Gastroesophageal sphincter (tissue), 4 donors: ENCODE measurements at places on chromosomes 6 and 20.
A peak's percentile ranks its signal among the peaks of the same experiment; 100 is the strongest.

DNA sequence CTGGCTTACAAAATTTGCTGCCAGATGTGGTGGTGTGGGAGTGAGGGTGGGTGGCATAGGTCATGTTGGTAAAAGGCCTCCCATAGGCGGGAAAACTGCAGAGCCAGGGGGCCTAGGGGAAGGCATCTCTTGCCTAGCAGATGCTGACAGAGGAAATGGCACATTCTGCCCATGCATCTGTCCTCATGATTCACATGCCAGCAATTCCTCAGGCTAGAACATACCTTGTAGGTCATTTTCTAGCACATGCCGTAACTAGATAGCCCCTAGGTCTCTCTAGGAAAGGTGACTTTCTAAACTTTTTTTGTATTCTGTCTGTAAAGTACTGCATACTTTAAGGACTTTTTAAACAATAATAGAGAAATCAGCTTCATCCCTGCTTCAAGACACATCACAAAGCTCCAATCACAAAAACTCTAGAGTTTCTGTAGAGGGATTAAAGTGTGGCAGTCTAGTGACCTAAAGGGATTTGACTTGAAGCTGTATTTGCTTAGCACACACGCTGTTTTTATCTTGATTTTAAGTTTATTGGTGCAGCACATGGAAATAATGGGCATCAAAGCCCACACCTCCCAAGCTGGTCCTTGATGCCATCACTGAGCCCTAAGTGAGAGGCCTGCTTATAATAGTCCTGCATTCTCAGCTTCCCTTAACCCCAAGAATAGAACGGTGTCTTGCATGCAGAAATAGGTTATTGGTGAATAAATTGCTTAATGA lies 55.2 kb downstream of the ANKEF1 start:
- peak; percentile 9 for ATAC-seq
- H3K27ac ChIP-seq: no peak overlapping the region
- no peak overlapping the region for H3K4me3 ChIP-seq
- H3K4me1 ChIP-seq: no peaks in the 10 kb centered on the region
- no peaks in the 10 kb centered on the region for H3K27me3 ChIP-seq

- H3K4me1 ChIP-seq: no peaks in the 10 kb centered on the region
- H3K4me3 ChIP-seq: no peak overlapping the region
- H3K27ac ChIP-seq: no peak overlapping the region
- ATAC-seq: no peak
These were observed 188.9 kb downstream of the KCNQ5 start for GRCh38 chr6:72810571-72811280.

DNA sequence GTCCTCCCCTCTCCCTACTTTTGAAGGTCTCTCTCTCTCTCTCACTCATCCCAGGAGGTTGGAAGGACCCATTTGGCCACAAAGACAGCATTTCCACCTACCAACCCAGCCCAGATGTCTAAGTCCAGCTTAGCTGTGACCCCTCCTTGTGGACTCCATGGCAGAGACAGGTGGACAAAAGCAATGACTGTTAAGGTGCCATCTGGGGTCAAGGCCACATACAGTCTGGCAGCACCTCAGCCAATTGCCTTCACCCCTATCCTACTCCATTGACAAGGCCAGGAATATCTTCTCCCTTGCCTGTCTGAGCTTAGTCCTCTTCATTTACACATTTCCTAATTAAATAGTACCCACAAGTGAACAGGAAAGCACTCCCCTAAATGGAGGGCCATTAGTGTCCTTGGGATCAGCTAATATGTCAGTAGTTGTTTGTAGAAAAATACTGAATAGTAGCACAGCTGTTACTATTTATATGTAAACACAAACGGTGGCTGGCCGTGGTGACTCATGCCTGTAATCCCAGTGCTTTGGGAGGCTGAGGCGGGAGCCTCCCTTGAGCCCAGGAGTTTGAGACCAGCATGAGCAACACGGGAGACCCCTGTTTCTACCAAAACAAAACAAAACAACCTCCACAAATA lies 28.8 kb downstream of the GCM1 start:
- H3K36me3 ChIP-seq: no peaks in the 10 kb centered on the region
- ATAC-seq: no peak
- no peak overlapping the region for H3K4me3 ChIP-seq

GRCh38 chr6:161023316-161023715 lies 31.7 kb downstream of the MAP3K4 start:
- H3K27ac ChIP-seq: no peak overlapping the region
- no peak overlapping the region for H3K4me3 ChIP-seq
- no peaks in the 10 kb centered on the region for H3K27me3 ChIP-seq
- no peaks in the 10 kb centered on the region for H3K4me1 ChIP-seq
- no peaks in the 10 kb centered on the region for H3K36me3 ChIP-seq

DNA sequence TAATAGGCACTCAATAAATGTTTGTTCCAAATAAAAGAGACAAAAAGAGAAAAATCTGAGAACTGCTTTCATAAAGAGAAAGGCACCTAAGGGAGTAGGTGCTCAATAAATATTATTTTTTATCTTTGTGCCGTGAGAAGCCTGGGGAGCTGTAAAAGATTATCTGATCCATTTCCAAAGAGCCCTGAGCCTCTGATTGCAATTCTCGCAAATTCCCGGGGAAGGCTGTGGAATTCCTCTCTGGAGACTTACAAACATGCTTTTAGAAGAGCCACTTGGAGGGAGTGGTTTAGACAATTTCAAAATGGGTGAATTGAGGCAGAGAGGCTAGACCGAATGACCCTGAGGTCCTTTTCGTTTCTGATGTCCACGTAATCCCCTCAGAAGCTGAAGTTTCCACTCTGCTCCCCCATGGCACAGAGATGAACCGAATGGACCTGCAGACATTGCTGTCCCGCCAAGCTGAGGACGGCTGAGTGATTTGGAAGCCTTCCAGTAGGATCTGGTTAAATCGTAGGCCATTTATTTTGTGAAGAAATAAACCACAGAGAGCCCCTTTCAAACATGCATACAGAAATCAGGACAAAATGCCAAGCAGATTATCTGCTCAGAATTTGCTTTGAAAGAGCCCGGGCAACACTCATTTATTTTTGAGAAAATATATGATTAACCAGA lies 77.8 kb downstream of the PKHD1 start:
- H3K4me3 ChIP-seq: no peak overlapping the region
- H3K4me1 ChIP-seq: no peaks in the 10 kb centered on the region
- H3K27me3 ChIP-seq: no peaks in the 10 kb centered on the region

DNA sequence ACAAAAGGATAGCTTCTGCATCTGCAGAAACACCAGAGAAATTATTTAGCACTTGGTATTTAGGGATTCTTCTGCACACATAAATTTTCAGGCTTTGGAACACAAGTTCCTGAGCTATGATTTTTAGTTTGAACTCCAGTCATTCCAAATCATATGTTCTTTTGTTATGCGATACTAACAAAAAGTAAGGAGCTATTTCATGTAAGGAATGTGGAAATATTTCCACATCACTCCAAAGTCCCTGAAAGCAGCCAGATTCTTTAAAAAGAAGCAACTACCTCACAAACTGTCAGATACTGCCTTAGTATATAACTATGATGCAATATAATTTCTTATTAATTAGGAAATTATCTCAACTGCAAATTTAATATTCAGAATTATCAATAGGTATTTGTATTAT lies 106.9 kb downstream of the RNGTT start:
- ATAC-seq: no peak
- H3K27me3 ChIP-seq: no peaks in the 10 kb centered on the region
- no peak overlapping the region for H3K4me3 ChIP-seq
- H3K27ac ChIP-seq: no peak overlapping the region
- H3K36me3 ChIP-seq: no peaks in the 10 kb centered on the region
- no peaks in the 10 kb centered on the region for H3K4me1 ChIP-seq

- H3K27ac ChIP-seq: no peak overlapping the region
- no peaks in the 10 kb centered on the region for H3K27me3 ChIP-seq
- no peak overlapping the region for H3K4me3 ChIP-seq
- peaks cover 3% of the 10 kb centered on the region for H3K4me1 ChIP-seq
- no peaks in the 10 kb centered on the region for H3K36me3 ChIP-seq
- ATAC-seq: no peak
These were observed 18.7 kb downstream of the SGK1 start for GRCh38 chr6:134299236-134299635.

DNA sequence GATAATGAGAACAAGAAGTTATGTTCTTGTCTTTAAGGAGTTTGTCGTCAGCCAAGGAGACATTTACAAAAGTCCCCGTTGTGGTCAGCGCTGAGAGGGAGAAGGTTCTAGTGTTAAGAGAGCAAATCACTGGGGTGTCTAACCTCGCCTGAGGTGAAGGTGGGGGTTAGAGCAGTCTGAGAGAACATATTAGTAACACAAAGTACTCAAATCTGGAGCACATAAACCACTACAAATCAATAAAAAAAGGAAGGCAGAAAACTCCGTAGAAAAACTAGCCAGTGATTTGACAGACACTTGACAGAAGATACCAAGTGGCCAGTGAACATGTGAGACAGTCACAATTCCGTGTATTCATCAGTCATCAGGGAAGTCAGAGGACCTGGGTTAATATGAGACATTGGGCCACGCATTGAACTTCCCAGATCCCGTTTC lies 45.4 kb downstream of the CDS2 start:
- no peaks in the 10 kb centered on the region for H3K27me3 ChIP-seq
- no peak overlapping the region for H3K4me3 ChIP-seq
- peaks cover 38% of the 10 kb centered on the region for H3K36me3 ChIP-seq
- peaks cover 45% of the 10 kb centered on the region for H3K4me1 ChIP-seq
- H3K27ac ChIP-seq: peak overlapping the region; percentile 48
- ATAC-seq: no peak

DNA sequence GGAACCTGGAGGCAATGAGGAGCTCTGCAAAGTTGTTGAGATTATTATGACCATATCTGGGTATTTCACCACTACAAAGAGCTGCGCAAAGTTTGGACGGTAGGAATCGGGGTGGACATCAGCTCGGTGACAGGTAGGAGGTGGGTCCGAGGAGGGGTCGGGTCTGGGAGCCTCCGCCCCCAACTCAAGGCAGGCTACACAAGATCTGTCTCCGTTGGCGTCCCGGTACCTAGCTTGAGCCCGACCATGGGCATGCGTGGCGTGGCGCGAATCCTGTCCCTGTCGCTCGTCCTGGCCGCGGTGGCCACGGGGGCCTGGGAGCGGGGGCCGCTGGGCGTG lies 40.2 kb upstream of the ZNFX1 start:
- peaks cover 13% of the 10 kb centered on the region for H3K4me1 ChIP-seq
- no peak overlapping the region for H3K27ac ChIP-seq
- no peaks in the 10 kb centered on the region for H3K36me3 ChIP-seq
- H3K4me3 ChIP-seq: no peak overlapping the region
- peaks cover 46% of the 10 kb centered on the region for H3K27me3 ChIP-seq

- no peak for ATAC-seq
- no peak overlapping the region for H3K27ac ChIP-seq
These were observed 3.6 kb upstream of the MAS1 start for GRCh38 chr6:159887146-159887545.

DNA sequence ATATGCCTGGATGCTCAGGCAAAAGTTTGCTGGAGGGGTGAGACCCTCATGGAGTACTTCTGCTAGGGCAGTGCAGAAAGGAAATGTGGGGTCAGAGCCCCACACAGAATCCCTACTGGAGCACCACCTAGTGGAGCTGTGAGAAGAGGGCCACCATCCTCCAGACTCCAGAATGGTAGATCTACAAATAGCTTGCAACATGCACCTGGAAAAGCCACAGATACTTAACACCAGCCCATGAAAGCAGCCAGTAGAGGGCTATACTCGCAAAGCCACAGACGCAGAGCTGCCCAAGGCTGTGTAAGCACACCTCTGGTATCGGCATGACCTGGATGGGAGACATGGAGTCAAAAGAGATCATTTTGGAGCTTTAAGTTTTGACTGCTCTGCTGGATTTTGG lies 60.7 kb upstream of the GJE1 start:
- H3K4me1 ChIP-seq: peaks cover 9% of the 10 kb centered on the region
- no peak for ATAC-seq
- no peaks in the 10 kb centered on the region for H3K27me3 ChIP-seq
- no peaks in the 10 kb centered on the region for H3K36me3 ChIP-seq

GRCh38 chr6:96074006-96074405 lies 58.2 kb downstream of the FUT9 start:
- no peaks in the 10 kb centered on the region for H3K36me3 ChIP-seq
- no peak for ATAC-seq
- H3K27ac ChIP-seq: no peak overlapping the region
- H3K27me3 ChIP-seq: no peaks in the 10 kb centered on the region

- peak; percentile 60 for ATAC-seq
- no peak overlapping the region for H3K4me3 ChIP-seq
- no peak overlapping the region for H3K27ac ChIP-seq
- no peaks in the 10 kb centered on the region for H3K27me3 ChIP-seq
- no peaks in the 10 kb centered on the region for H3K36me3 ChIP-seq
- H3K4me1 ChIP-seq: no peaks in the 10 kb centered on the region
These were observed 49.3 kb upstream of the INSM1 start for GRCh38 chr20:20318365-20319161.

- H3K4me3 ChIP-seq: no peak overlapping the region
- no peaks in the 10 kb centered on the region for H3K4me1 ChIP-seq
- peaks cover 4% of the 10 kb centered on the region for H3K27me3 ChIP-seq
- no peaks in the 10 kb centered on the region for H3K36me3 ChIP-seq
These were observed 108.0 kb downstream of the PPP1R14C start for GRCh38 chr6:150250826-150251225.

GRCh38 chr20:38137441-38138037 lies 27.5 kb downstream of the TGM2 start:
- no peaks in the 10 kb centered on the region for H3K4me1 ChIP-seq
- no peak for ATAC-seq
- H3K27ac ChIP-seq: no peak overlapping the region
- H3K4me3 ChIP-seq: no peak overlapping the region
- H3K27me3 ChIP-seq: no peaks in the 10 kb centered on the region

DNA sequence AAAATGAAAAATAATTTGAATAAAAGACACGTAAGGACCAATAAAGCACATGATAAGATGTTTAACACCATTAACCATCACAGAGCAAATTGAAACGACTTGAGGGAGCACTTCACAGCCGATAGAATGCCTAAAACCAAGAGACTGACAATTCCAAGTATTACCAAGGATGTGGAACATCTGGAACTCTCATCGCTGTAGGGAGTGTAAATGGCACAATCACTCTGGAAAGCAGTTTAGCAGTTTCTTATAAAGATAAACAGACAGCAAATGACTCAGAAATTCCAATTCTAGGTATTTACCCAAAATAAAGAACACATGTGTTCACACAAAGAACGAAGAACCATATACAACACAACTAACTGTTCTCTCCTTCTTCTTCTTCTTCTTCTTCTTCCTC lies 8.5 kb upstream of the UBD start:
- H3K36me3 ChIP-seq: no peaks in the 10 kb centered on the region
- H3K4me1 ChIP-seq: no peaks in the 10 kb centered on the region
- peaks cover 48% of the 10 kb centered on the region for H3K27me3 ChIP-seq
- H3K27ac ChIP-seq: no peak overlapping the region
- H3K4me3 ChIP-seq: no peak overlapping the region
- no peak for ATAC-seq

DNA sequence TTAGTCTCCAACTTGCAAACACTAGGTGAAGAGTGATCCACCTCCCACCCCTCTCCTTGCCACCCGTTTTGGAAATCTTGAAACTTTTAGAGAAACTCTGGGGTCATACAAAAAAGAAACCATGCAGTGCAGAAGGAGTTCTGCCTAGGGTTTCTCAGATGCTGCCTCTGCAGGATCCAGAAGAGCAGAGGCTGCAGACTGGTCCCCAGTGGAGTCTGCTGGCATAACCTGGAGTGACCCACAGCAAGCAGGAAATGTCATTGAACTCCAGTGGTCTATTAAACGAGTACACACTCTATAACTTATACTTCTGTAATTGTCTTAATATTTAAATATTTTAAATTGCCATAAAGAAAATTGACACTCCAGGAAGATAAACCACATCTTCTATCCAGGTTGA lies 280.7 kb upstream of the NT5E start:
- H3K36me3 ChIP-seq: no peaks in the 10 kb centered on the region
- no peak for ATAC-seq
- H3K27me3 ChIP-seq: no peaks in the 10 kb centered on the region
- no peaks in the 10 kb centered on the region for H3K4me1 ChIP-seq
- H3K27ac ChIP-seq: no peak overlapping the region
